Peyer's patch (tissue), 4 donors: ENCODE measurements at places on chromosomes 7 and 10. TPM values are rescaled to one million over a fixed set of nuclear protein-coding genes. Genes with fewer than 3 reads are reported as not detected.

- no peak overlapping the region for H3K27ac ChIP-seq
- H3K4me1 ChIP-seq: no peaks in the 10 kb centered on the region
- no peaks in the 10 kb centered on the region for H3K27me3 ChIP-seq
- H3K36me3 ChIP-seq: no peaks in the 10 kb centered on the region
These were observed 50.1 kb downstream of the ITPRID1 start for GRCh38 chr7:31563951-31564350.

GRCh38 chr10:120854388-120854787, 3.2 kb downstream of the WDR11 start:
- H3K36me3 ChIP-seq: no peaks in the 10 kb centered on the region
- H3K27me3 ChIP-seq: no peaks in the 10 kb centered on the region
- H3K4me1 ChIP-seq: peaks cover 19% of the 10 kb centered on the region
- H3K27ac ChIP-seq: no peak overlapping the region
- no peak for DNase-seq

- H3K36me3 ChIP-seq: no peaks in the 10 kb centered on the region
- DNase-seq: no peak
- H3K27me3 ChIP-seq: no peaks in the 10 kb centered on the region
These were observed 10.8 kb downstream of the CHAT start for GRCh38 chr10:49624629-49625028.

Gene EPHA1
- total RNA-seq: 81.3 TPM

DNA sequence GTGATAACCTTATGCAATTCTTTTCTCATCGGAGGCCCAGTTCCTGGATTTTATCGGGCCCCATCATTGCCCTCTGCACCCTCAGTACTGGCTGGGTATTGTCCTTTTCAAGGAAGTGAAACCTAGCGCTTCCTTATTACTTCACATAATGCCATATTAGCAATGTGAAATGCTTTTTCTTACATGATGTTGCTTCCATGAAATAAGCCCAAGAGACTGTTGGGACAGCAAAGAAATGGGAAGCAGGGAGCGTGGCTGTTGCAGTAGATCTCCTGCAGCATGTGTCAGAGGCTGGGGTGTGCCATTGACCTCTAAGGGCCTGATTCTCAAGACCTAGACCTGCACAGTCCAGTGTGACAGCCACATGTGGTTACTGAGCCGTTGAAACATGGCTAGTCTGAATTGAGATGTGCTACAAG, 8.1 kb downstream of the CHN2 start:
- no peaks in the 10 kb centered on the region for H3K4me1 ChIP-seq
- no peaks in the 10 kb centered on the region for H3K27me3 ChIP-seq
- peak overlapping the region; percentile 55 for H3K27ac ChIP-seq
- DNase-seq: no peak

- no peaks in the 10 kb centered on the region for H3K4me1 ChIP-seq
- no peak for DNase-seq
- H3K27ac ChIP-seq: no peak overlapping the region
- no peak overlapping the region for H3K4me3 ChIP-seq
- no peaks in the 10 kb centered on the region for H3K27me3 ChIP-seq
These were observed 261.4 kb upstream of the PITRM1 start for GRCh38 chr10:3433988-3434387.

DNA sequence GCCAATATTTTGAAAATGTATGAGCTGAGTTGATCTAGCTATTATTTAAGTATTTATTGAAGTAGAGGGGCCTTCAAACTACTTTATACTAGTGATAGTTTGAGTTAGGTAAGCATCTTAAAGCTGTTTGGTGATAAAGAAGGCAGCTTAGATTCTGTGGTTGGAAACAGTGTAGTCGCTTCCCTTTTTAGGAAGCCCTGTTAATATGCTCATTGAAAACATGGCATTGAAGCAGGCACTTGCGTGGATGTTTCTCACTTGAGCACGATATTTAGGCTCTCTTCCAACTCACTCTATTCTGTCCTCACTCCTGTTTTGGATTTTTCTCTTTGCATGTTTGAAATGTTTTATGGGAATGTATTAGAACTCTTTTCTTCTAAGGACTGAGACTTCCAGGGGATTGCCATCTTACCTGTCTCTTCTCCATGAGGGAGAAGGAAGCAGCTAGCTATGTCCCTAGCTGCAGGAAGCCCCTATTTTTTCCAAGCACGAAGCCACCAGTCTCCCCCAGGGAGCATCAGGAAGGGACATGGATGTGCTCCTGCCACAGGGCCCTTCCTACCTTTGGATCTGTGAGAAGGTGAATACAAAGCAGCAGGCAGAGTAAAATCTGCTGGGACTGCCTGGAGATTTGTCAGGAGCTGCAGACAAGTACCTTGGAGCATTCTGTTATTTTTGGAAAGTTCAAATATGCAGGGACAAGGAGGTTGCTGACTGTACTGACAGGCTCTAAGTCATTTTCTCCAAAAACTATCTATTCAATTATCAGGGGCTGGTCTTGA, 22.0 kb upstream of the BMPR1A start:
- H3K4me1 ChIP-seq: no peaks in the 10 kb centered on the region
- H3K36me3 ChIP-seq: no peaks in the 10 kb centered on the region
- H3K27ac ChIP-seq: peak overlapping the region; percentile 41
- H3K4me3 ChIP-seq: no peak overlapping the region

Gene PAPOLB
- total RNA-seq: not detected

Gene TUBAL3
- total RNA-seq: 75.2 TPM

DNA sequence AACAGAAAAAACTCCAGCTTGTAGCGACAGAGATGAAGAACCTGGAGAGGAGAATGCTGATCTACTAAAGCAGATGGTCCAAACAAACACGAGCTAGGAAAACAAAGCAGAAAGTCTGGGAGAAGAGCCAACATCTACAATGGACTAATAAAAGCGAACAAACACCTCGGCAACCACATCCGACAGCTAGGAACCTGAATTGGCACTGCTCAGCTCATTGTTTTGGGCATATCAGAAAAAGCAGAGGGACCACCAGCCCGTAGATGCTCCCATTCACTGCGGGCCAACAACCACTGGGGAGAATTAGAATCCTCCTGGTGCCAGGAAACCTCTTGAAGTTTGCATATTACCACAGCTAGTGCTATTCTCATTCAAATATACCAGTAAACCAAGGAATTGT, 204.7 kb downstream of the NXPH1 start:
- no peak overlapping the region for H3K4me3 ChIP-seq
- no peak for DNase-seq
- no peaks in the 10 kb centered on the region for H3K4me1 ChIP-seq
- no peaks in the 10 kb centered on the region for H3K27me3 ChIP-seq
- no peak overlapping the region for H3K27ac ChIP-seq

Gene PLXDC2
- total RNA-seq: 27.4 TPM

GRCh38 chr7:3994764-3995163, 687.3 kb upstream of the FOXK1 start:
- H3K27me3 ChIP-seq: no peaks in the 10 kb centered on the region
- DNase-seq: peak; percentile 6
- no peak overlapping the region for H3K27ac ChIP-seq
- no peaks in the 10 kb centered on the region for H3K4me1 ChIP-seq
- no peaks in the 10 kb centered on the region for H3K36me3 ChIP-seq

Gene DLX5
- total RNA-seq: not detected

DNA sequence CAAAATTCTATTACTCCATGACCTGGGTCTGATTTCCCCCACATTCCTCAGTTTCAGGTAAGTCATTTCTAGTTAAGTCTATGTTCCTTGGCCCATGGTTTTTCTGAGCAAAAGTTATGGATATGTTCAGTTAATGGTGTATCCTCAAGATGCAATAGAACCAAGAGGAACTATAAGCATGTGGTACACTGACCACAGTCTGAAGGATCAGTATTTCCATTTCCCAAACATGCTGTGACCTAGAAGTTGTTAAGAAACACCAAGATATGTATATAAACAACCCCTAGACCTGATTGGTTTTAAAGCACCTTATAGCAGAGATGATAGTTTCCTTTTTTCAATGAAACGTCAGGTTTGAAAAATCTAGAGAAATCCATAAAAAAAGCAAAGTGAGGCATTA, 94.2 kb upstream of the ABCB5 start:
- H3K4me3 ChIP-seq: no peak overlapping the region
- H3K36me3 ChIP-seq: no peaks in the 10 kb centered on the region
- no peak overlapping the region for H3K27ac ChIP-seq
- DNase-seq: no peak
- H3K27me3 ChIP-seq: no peaks in the 10 kb centered on the region
- no peaks in the 10 kb centered on the region for H3K4me1 ChIP-seq

DNA sequence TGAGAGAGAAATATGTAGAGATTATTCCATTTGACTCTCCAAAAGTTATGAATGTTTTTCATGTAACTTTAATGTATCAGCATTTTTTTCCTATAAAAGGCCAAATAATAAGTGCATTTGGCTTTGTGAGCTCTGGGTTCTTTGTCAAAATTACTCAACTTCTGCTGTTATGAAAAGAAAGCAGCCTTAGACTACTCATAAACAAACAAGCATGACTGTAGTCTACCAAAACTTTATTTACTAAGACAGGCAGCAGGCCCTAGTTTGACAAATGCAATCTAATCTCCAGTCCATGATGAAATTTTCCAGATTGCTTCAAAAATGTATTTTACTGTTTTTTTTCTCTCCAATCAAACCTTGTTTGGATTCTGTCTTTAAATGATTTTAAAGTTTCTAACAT, 46.3 kb downstream of the MRPL32 start:
- no peak for DNase-seq
- no peaks in the 10 kb centered on the region for H3K27me3 ChIP-seq
- H3K36me3 ChIP-seq: no peaks in the 10 kb centered on the region

GRCh38 chr10:89534826-89535166, 598 bp downstream of the SLC16A12 start:
- H3K27me3 ChIP-seq: peaks cover 27% of the 10 kb centered on the region
- H3K27ac ChIP-seq: no peak overlapping the region
- H3K4me1 ChIP-seq: peaks cover 5% of the 10 kb centered on the region
- DNase-seq: no peak
- no peak overlapping the region for H3K4me3 ChIP-seq
- H3K36me3 ChIP-seq: no peaks in the 10 kb centered on the region

GRCh38 chr10:128779416-128779815, 653.2 kb upstream of the MKI67 start:
- H3K4me1 ChIP-seq: no peaks in the 10 kb centered on the region
- H3K4me3 ChIP-seq: no peak overlapping the region
- DNase-seq: no peak
- H3K36me3 ChIP-seq: no peaks in the 10 kb centered on the region
- H3K27me3 ChIP-seq: no peaks in the 10 kb centered on the region

GRCh38 chr10:72649291-72649690, 23.4 kb upstream of the MICU1 start:
- H3K36me3 ChIP-seq: no peaks in the 10 kb centered on the region
- H3K4me1 ChIP-seq: no peaks in the 10 kb centered on the region
- H3K4me3 ChIP-seq: no peak overlapping the region
- DNase-seq: no peak
- H3K27me3 ChIP-seq: no peaks in the 10 kb centered on the region
- H3K27ac ChIP-seq: no peak overlapping the region

DNA sequence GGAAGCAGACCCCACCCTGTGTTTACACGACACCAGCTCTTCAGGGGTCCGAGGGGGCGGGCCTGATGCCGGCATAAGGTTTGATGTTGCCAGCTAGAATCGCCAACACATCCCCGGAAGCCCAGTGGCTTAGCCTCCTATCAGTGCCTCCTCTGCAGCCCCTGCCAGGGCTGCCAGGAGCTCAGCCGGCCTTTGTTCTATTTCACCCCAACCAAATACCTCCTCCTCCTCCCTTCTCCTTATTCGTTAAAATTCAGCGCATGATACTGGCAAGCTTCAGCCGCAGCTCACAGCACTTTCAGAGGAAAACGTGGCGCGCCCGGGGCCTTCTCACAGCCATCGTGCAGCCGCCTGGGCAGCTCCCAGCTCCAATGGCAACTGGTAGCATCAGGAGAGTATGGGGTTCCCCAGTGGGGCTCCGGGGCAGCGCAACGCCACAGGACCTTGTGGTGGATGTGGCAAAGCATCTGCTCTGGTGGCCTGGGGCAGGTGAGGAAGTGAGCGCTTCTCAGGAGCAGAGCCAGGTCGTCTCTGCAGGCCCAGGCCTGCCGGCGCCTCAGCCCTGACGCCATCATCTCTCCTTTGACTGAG, 176.4 kb upstream of the RHEB start:
- H3K27me3 ChIP-seq: no peaks in the 10 kb centered on the region
- H3K4me3 ChIP-seq: no peak overlapping the region
- H3K27ac ChIP-seq: peak overlapping the region; percentile 83
- DNase-seq: no peak
- no peaks in the 10 kb centered on the region for H3K36me3 ChIP-seq

DNA sequence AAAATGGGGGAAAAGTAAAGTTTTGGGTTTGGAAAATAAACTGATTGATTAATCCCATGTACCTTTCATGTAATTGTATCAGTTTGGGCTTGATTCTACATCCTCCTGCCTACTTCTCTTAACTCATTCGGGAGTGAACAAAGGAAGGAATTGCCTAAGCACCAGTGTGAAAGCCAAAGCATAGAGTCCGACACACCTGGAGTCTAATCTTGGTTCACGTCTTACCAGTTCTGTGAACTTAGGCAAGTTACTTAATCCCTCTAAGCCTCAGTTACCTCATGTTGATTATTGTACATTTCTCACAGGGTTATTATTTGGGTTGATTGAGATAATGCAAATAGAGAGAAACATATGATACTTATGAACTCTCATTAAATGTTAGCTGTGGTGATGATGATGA, 41.1 kb upstream of the PRPS1L1 start:
- no peaks in the 10 kb centered on the region for H3K4me1 ChIP-seq
- H3K4me3 ChIP-seq: no peak overlapping the region
- no peaks in the 10 kb centered on the region for H3K27me3 ChIP-seq
- no peak overlapping the region for H3K27ac ChIP-seq
- H3K36me3 ChIP-seq: no peaks in the 10 kb centered on the region

- no peaks in the 10 kb centered on the region for H3K27me3 ChIP-seq
- DNase-seq: no peak
- H3K4me3 ChIP-seq: no peak overlapping the region
- H3K27ac ChIP-seq: no peak overlapping the region
- H3K36me3 ChIP-seq: no peaks in the 10 kb centered on the region
These were observed 57.1 kb upstream of the GRID1 start for GRCh38 chr10:86423739-86424138.

DNA sequence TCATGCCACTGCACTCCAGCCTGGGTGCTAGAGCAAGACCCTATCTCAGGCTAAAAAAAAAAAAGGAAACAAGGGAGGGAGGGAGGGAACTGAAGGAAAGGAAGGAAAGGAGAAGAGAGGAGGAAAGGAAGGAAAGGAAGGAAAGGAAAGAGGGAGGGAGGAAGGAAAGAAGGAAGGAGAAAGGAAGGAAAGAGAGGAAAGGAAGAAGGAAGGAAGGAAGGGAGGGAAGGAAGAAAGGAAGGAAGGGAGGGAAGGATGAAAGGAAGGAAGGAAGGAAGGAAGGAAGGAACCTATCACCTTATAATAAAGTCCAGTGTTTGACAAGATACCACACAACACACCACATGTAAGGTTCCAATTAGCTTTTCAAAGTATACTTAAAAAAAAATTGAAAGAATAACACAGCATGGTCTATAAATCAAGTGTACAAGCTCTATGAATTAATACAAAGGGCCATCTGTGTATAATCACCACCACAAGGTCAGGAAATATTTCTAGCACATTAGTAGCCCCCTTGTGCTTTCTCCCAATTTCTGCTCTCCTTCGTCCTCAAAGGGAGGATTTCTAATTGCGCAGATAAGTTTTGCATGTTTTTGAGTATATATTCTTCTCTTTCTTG, 26.4 kb downstream of the RNF216 start:
- H3K27ac ChIP-seq: no peak overlapping the region
- DNase-seq: no peak
- no peaks in the 10 kb centered on the region for H3K4me1 ChIP-seq
- H3K27me3 ChIP-seq: no peaks in the 10 kb centered on the region
- no peaks in the 10 kb centered on the region for H3K36me3 ChIP-seq

- no peak overlapping the region for H3K4me3 ChIP-seq
- no peaks in the 10 kb centered on the region for H3K27me3 ChIP-seq
- H3K36me3 ChIP-seq: no peaks in the 10 kb centered on the region
- H3K27ac ChIP-seq: no peak overlapping the region
- no peaks in the 10 kb centered on the region for H3K4me1 ChIP-seq
These were observed 347.9 kb upstream of the MTPN start for GRCh38 chr7:136325027-136325426.
